Activated CD4-positive, CD25-positive, alpha-beta regulatory T cell (primary cell): ENCODE measurements at places on chromosomes 11 and 22.

GRCh38 chr11:23166376-23166775 lies 306.1 kb upstream of the CCDC179 start:
- no peak for DNase-seq

DNA sequence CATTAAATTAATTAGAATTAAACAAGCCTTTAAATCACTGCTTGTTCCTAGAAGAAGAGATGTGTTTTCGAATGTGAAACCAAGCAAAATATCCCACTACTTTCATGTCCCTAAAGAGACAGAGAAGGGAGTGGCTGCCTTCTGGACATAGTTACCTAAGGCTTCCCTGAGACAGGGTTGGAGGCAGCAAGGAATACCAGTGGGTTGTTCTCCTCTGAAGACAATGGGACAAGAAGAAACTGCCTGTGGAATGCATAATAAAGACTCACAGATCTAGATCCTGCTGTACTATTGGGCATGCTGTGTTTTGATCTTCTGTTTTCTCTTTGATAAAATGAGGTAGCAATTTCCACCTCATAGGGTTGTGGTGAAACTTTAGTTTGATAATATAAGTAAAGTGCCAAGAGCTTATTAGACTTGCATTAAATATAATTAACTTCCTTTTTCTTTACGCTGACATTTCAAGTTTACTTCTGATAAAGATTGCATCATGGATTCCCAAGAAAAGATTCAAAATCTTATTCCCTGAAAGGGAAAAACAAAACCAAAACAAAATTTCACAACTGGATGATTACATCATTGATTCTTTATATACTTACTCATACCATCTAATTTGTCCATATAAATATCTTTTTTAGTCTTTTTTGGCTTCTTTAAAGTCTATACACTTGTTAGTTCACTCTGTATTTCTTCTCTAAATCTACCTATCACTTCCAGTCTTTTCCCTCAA lies 621.3 kb downstream of the ETS1 start:
- no peak for DNase-seq

GRCh38 chr11:13963169-13963948 lies 836 bp downstream of the SPON1 start:
- no peak for DNase-seq

DNA sequence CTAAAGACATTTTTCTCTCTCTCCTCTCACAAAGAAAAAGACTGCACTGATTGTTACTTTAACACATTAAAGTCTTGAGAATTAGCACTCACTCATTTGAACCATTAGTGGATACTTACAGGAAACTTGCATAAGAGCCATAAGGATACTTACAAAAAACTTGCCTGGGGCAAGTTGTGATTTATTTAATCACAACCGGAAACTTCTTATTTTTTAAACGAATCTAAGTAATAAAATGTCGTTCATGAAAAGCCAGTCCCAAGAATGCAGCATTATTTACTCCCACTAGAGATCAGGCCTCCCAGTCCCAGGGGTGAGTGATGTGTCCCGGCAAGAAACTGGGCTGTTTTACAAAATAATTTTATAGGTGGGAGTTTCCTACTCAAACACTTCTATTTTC lies 59.3 kb upstream of the TTC12 start:
- DNase-seq = no peak

- no peak for DNase-seq
Measured at GRCh38 chr11:130646881-130647280, 198.4 kb downstream of the ADAMTS15 start.

- no peak for DNase-seq
Measured at GRCh38 chr11:73313652-73314051, 5.6 kb downstream of the ARHGEF17 start.

DNA sequence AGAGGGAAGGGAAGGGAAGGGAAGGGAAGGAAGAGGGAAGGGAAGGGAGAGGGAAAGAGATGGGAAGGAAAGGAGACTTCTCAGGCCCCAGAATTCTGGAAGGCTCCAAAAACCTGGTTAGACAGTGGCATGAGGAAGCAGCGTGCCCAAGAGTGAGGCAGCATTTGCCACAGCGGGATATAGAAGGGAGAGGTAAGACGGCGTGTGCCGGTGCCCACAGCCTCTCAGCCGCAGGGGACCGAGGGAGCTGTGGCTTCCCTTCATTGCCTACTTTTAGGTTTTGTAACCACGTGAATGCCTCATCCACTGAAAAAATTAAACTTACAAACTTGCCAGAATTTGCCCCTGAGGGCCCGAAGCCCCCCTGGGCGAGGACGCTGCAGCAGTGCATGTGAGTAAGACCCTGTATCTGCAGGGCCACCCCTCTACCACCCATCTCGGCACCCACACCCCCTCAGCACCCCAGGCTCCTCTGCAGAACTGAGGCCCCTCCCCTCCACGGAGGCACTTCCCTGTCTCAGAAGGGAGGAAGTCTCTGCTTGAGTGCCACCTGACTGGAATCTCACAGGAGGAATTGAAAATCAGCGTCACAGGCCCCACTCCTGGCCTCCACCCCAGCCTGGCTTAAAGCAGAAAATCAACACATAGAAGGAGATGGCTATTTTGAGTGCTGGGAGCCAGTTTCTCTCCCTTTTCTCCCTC lies 58.1 kb downstream of the LINC01488 start:
- no peak for DNase-seq

GRCh38 chr11:1260023-1260501 lies 37.2 kb downstream of the MUC5B start:
- DNase-seq = peak; percentile 16
